ENCODE measurements at places on chromosomes 13 and 19.
A peak's percentile ranks its signal among the peaks of the same experiment; 100 is the strongest.

DNA sequence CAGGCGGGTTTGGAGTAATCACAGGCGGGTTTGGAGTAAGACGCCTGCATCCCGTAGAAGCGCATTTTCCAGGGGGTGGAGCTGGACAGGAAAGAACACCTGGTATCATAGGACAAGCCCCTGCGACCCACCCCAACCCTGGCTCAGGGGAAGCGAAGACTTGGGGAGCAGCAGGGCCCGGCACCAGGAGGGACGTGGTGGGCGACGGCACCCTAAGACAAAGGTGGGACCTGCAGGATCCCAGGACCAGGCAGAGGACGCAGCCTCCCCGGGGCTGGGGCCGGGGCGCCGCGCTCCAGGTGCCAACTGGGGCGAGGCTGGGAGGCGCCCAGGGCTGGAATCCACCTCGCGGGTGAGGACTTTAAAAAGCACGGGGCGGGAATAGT, 520 bp downstream of the ZNF600 start:
- no peak for DNase-seq

DNA sequence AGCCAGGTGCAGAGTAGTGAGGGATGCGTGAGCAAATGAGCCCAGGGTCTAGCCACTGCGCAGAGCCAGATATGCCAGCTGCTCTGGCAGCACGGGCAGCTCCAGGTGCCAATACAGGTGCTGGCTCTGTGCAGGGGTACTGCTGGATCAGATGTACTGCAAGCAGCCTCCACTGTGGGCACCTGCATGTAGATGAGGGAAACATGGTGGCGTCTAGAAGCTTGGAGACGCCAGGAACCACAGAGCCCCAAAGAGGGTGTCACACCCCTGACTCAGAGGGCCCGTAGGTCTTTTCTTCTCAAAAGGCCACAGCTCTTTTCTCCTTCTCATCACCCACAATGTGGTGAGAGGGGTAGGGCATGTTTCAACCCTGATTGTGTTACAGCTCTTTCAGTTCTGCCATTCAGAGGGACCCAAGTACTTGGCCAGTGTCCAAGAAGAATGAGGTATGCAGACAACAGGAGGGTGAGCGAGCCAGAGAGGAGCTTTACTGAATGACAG, 244.4 kb upstream of the SLITRK1 start:
- DNase-seq = no peak

DNA sequence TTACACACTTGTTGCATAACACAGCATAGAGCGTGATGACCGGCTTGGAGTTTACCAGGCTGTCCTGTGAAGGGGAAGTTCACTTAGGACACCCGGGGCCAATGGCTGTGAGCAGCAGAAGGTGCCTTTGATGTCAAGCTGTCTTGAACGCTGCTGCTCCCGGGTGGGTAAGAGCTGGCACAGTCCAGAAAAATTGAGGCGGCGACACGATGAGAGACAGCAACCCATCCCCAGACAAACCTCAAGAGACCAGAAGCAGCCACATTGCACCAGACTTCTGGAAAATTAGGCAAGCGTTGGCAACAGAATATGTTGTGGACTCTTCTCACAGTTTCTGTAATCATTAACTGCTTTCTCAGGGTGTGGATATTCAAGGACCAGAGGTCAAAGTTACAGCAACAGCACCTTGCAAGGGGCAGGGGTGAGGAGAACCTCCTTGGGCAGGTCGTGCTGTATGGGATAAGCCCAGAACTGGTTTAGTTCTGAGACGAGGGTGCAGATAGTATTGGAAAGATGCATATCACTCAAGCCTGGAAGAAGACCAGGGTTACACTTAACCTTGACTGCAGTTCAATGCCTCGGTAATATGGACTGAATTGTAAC, 10.1 kb downstream of the NFILZ start:
- DNase-seq = no peak

GRCh38 chr13:67367399-67367798, 137.3 kb upstream of the PCDH9 start:
- DNase-seq = no peak

- DNase-seq = no peak
Observed at GRCh38 chr13:26219726-26220125, 2.4 kb downstream of the RNF6 start.

DNA sequence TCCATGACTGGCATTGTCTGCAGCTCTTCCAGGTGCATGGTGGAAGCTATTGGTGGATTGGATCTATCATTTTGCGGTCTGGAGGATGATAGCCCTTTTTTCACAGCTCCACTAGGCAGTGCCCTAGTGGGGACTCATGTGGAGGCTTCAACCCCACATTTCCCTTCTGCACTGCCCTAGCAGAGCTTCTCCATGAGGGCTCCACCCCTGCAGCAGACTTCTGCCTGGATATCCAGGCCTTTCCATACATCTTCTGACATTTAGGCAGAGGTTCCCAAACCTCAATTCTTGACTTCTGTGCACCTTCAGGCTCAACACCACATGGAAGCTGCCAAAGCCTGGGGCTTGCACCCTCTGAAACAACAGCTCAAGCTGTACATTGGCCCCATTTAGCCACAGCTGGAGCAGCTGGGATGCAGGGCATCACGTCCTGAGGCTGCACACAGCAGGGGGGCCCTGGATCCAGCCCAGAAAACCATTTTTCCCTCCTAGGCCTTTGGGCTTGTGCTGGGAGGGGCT, 800.2 kb upstream of the MIR17HG start:
- no peak for DNase-seq

DNA sequence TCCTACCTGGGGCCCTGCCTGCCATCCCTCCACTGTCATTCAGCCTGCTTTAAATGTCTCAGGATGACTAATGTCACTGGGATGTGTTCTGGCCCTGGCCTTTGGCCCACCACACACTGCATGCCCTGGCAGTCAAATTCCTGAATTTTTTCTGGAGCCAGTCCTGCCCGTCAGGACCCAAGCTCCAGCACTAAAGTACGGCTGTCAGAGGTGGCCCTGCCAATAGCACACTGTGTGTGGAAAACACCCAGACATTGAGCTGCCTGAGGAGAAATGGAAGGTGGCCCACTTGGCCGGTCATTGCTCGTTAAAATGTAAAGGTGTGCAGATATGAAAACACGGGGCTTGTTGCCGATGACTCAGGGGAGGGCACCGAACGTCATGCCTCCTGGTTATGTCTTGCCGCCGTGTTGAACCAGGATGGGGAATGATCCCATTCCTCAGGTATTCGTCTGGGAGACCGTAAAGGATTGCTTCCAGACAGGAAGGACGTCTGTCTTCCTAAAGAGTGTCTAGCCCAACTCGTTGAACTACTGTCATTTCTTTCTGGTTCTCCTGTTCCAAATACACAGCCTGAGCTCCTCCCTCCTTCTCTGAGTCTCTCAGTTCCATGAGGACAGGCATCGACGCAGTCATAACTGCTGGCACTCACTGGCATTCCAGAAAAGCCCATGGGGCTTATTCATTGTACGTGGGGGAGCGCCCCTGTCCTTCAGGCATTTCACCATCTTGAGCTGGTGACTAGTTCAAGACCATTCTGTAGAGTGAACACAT, 40.6 kb downstream of the COL4A2 start:
- DNase-seq = peak; percentile 64

GRCh38 chr13:26457212-26457611, 100.3 kb upstream of the WASF3 start:
- DNase-seq = no peak

GRCh38 chr19:57830071-57830602, at the start of gene ZNF587B:
TSS of gene ZNF587B (plus strand) at chr19:57830299. CDS start at chr19:57830529, 230 bp downstream.
- DNase-seq = peak; percentile 68

- no peak for DNase-seq
Observed at GRCh38 chr13:41085961-41086585, 24.8 kb downstream of the WBP4 start.

DNA sequence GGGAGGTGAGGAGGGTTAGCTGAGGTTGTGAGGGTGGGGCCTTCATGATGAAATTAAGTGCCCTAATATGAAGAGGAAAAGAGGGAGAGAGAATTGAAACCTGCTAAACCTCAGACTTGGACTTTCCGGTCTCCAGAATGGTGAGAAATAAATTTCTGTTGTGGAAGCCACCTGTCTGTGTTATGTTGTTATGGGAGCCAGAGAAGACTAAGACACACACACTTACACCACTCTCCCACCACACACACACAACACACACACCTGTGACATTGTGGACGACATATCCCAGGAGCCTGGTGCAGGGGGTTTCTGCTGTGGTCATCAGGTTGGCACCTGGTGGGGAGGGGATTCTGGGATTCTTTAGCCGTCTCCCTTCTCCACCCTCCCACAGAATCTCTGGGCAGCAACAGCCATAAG, 14.0 kb downstream of the KLK4 start:
- no peak for DNase-seq

DNA sequence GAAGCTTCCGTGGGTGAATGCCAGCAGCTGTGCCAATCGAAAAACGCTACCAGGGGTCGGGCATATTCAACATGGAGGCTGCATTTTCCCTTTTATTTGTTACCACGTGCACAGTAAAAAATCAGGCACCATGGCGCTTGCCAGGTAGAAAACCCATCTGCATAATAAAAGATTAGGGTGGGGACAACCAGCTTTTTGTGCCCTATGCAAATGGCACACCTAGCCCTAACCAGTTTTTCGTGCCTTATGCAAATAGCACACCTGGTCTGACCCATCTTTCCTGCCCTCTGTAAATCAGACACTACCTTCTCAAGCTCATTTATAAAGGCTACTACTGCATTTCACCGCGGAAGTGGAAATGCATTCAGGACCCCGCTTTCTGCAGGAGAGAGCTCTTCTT, 62.1 kb upstream of the FREM2 start:
- no peak for DNase-seq

DNA sequence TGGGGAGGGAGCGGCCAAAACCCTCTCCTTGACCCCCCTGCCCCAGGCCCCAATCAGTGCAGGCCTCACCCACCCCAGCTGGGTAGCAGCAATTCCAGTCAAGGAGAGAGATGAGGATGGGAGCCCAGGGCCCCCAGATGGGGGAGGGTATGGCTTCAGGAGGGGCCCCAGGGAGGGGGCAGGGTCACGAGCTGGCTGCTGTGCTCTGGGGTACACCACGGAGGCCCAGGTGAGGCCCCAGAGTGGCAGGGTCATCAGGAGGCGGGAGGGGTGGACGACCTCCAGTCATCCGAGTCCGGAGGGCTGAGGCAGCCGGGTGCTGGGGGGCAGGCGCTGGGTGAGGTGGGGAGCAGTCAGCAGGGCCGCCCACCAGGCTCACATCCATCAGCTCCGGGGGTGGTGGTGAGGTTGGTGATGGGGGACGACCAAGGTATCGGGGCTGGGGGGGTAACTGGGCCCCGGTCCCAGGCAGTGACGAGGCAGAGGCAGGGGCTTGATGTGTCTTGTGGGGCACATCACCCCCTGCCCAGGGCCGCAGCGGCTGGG, 8.4 kb downstream of the DYRK1B start:
- DNase-seq = no peak

GRCh38 chr13:53638040-53638439, 609.4 kb downstream of the OLFM4 start:
- DNase-seq = no peak

DNA sequence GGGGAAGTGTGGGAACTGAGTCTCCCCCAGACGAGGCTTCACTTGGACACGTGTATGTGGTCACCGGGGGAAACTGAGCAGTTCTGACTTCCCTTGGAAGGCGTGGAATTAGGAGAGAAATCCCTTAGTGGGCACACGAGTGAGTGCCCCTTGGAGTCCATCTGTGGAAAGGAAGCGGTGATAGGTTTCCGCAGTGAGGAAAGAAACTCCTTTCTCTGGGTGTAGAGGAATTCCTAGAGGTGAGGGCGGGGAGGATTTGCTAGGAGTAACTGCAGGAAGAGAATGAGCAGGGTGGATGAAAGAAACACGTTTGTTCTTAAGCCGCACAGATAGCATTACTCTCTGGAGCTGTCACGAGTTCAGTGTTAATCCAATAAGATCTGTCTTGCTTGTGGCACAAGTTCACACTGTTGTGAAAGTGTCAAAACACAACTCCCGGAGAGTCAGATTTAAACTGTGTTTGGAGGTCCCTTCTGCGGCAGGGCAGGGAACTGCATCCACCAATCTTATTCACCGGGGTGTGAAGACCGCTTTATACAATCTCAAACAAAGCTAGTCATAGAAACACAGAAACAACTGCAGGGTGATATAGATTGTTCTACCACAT, 1.2 kb downstream of the KL start:
- peak; percentile 29 for DNase-seq

- no peak for DNase-seq
Observed at GRCh38 chr19:6568010-6568526, 22.9 kb downstream of the CD70 start.

DNA sequence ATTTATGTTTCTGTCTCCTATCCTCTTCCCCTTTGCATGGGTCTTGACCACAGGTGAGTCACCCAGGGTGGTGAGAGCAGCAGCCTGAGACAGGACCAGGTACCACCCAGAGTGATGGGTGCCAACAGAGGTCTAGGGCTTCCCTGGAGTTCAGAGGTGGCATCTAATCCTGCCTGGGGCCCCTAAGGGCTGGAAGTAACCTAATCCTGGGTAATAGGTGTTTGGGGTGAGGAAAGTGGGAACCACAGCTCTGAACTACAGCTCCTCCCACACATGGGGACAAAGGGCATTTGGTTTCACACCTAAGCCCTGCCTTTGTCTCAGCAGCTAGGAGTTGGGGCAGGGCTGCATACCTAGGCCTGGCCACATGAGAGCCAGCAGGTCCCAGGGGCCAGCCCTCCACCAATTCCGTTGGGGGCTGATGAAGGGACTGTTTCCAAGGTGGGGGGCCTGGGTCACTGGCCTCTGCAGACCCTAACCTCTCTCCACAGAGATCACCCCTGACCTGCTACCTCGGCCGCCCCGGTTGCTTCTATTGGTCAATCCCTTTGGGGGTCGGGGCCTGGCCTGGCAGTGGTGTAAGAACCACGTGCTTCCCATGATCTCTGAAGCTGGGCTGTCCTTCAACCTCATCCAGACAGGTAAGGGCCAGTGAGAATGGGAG, 8.0 kb downstream of the SPHK2 start:
- DNase-seq = no peak

- no peak for DNase-seq
Observed at GRCh38 chr19:609004-609346, 19.3 kb downstream of the HCN2 start.

DNA sequence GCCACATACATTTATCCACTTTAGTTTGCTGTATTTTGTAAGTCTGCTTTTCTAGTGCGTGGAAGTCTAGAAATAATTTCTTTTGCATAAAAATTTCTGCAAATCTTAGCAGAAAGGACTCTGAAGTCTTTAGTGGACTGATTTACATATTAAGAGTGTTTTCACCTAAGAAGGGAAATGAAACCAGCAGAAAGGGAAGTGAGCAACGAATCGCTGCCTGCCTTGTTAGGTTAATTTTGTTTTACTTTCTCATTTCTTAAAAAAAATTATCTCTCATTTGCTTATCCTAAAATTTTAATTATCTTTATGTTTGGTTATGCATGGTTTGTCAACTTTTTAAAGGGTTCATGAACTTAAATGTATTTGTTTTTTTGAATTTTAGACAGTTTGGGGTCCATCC, 767 bp upstream of the GPR18 start:
- no peak for DNase-seq

GRCh38 chr13:51523082-51523518, 61.2 kb upstream of the WDFY2 start:
- DNase-seq = no peak

GRCh38 chr19:44662691-44663385, 8.4 kb upstream of the CEACAM19 start:
- DNase-seq = no peak

DNA sequence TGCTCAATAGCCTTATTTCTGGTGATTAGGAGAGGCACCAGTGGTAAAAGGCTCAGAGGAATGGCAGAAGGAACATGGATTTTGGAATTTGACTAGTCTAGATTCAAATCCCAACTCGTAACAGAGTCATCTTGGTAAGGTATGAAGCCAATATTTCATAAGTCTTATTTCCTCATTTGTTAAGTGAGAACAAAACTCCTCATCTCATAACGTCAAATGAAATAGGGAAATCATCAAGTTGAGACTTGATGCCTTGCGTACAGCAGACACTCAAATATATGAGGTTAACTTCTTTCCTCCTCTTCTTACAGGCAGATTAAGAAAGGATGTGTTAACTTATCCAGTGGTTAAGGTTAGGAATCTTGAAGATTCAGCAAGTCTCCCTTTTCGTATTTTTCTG, 189.2 kb downstream of the DLEU7 start:
- DNase-seq = no peak

All from glomerular endothelial cell (primary cell).